ENCODE measurements at places on chromosomes 6 and 20.
A peak's percentile ranks its signal among the peaks of the same experiment; 100 is the strongest.

DNA sequence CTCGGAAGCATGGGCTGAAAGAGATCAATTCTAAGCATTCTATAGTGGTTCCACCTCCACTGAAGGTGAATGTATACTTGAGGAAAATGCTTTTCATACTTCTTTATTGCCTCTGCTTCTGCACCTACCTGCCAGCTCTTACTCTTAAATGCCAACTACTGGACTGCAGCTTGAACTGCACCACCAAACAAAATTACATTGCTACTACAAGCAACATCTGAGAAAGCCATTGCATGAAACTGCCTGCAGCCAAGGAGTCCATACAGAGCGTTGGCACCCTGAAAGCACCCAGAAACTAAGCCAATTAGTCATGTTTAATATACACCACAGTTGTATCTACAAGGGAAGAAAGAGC, 440.9 kb downstream of the BTBD3 start:
- DNase-seq = no peak

GRCh38 chr20:52963131-52963530, 9.0 kb upstream of the TSHZ2 start:
- DNase-seq = no peak

DNA sequence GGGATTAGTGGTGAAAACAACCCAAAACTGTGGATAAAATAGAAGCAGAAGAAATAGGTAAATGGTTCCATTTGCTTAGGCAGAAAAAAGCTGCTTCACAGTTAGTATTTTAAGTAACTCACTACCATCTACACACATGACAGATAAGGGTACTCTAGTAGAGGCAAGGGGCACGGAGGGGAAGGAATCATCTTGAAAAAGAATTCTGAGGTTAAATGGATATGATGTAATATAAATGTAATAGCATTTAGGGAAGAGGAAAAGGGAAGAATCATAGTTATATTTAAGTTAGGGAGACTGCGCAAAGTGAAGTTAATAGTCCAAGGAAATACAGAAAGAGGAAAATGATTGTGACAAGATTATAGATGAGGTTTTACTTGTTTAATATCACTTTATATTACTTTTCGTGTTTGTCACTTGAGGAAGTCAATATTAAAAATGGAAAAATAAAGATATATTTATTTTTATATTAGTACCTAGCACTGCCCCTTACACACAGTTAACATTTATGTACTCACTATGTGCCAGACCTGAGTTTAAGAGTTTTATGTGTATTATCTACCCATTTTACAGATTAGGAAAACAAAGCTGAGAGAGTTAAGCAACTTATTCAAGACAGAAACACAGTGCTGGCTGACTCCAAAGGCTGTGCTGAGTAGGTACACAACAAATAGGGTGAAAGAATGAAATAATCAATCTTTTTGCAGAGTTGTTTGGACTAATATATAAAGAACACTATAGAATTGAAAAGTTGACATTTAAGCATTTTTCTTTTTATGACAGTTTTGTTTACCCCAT, 128.1 kb downstream of the REV3L start:
- no peak for DNase-seq

GRCh38 chr20:32554965-32555289, 30.2 kb downstream of the NOL4L start:
- no peak for DNase-seq

GRCh38 chr6:165605182-165605875, 57.7 kb downstream of the PDE10A start:
- DNase-seq = no peak

GRCh38 chr20:58634521-58635278, 16.4 kb upstream of the STX16 start:
- DNase-seq = no peak

DNA sequence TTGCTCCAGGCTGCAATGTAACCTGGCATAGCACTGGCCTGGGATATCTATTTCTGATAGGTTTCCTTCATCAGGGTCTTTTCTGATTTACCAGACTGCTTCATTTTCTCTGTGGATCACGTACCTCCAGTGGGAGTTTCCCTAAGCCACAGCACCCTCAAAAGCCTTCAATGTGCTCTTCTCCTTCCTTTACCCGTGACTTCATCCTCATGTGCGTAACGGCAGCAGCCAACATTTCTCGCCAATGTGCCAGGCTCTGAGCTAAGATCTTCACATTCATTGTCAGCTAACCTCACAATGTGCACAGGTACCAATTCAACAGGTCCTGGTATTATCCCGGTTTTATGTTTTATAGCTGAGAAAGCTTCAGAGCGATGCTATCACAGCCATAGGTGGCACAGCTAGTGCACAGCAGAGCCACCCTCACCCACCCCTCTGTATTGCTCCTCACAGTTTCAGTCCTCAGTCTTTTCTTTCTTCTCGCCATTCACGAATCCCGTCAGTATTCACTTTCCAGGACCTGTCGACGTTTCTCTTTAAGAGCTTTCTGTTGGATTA, 58.2 kb downstream of the TNFAIP3 start:
- DNase-seq = no peak

- DNase-seq = no peak
Observed at GRCh38 chr6:112466373-112467151, 119.4 kb downstream of the RFPL4B start.

DNA sequence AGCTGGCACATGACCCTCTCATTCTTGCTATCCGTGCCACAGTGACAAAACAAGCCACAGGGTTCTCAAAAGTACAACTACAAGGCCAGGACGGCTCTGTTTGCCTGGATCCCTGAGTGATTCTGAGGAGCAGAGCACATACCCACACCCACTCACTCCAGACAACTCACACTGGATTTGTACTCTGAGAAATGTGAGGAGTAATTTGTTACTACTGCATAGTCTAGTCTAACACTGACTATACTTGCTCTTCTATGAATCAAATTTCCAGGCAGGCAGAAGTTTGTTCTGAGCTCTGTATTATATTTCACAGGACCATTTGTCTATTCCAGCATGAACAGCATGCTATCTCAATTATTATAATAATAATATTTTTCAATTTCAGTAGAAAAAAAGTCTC, 26.7 kb upstream of the SPTLC3 start:
- no peak for DNase-seq

- no peak for DNase-seq
Observed at GRCh38 chr6:3415490-3415889, 41.4 kb downstream of the SLC22A23 start.

DNA sequence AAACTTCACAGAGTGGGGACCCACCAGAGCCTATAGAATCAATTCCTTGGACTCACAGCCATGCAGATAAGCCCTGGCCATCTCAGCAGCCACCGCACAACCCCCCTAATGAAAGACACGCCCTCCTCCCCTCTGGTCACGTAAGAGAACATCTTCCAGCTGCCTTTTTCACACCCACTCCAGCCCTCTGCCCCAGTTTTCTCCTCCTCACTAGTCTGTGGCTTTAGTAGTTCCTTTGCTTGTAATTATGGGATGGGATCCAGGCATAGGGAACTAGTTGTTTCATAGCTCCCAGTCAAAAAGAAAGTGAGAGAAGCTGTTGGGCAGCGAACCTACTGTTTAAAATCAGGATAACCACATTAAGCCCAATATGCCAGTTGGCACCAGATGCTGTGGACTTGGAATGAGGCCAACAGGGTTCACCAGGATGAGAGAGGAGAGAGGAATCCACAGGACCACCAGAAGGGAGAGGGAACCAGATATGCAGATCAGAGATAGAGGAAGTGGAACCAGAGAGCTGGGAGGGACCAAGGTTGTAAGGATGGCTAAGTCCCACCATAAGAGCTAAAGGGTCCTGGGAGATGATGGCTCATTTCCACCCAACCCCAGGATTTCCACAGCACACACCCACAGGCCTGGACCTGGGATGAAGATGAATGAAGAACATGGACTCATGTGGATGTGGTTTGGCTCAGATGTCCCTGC, 9.0 kb upstream of the BTN3A1 start:
- DNase-seq = no peak

- DNase-seq = peak; percentile 35
Observed at GRCh38 chr20:13546497-13547131, 92.1 kb downstream of the TASP1 start.

GRCh38 chr6:30763618-30764489, 19.5 kb upstream of the IER3 start:
- DNase-seq = no peak

DNA sequence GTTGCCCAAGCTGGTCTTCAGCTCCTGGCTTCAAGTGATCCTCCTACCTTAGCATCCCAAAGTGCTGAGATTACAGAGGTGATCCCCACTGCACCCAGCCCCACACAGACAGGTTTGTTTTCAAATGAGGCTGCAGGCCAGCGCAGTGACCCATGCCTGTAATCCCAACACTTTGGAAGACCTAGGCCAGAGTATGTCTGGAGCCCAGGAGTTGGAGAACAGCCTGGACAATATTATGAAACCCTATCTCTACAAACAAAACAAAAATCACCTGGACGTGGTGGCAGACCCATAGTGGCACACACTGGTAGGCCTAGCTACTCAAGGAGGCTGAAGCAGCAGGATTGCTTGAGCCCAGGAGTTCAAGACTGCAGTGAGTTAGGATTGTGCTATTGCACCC, 8.0 kb upstream of the HMGN4 start:
- DNase-seq = no peak

DNA sequence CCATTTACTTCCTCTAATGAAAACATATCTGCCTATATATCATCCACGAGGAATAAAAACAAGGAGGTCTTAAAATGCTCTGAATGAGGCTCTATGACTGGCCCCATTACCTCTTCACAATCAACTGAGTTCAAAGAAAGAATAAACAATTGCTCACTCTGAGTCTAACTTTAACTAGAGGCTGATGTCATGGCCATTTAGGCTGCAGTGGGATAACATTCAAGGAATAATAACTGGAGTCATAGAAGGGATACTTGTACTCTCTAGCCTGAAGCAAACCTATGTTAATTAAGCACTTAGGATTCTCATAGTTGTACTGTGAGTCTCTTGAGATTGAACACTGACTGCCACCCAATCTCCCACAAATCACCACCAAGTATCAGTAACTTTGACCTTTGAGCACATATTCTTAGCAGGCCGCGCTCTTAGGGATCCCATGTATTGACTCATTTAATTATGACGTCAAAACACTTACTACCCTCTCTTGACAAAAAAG, 70.2 kb downstream of the PERP start:
- DNase-seq = no peak

GRCh38 chr20:1711266-1711665, 53.7 kb upstream of the SIRPG start:
- DNase-seq = no peak

- no peak for DNase-seq
Observed at GRCh38 chr6:26059941-26060340, 27.3 kb upstream of the HFE start.

DNA sequence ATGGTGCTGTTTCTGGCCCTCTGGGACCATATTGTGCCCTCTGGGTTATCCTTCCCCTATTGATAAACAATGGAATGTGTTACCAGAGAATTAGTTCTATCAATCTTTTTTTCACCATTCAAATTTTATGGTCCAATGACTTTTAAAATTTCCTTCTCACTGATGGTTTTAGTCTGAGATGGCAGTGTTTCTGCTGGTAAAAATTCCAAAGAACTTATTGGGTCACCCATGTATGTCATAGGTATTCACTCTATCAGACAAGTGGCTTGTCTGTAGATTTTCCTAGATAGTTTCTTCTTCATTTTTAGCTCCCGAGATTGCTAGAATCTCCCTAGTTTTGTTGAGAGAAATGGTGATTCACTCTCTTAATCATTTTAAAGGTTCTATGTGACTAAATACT, 357.2 kb upstream of the RGS17 start:
- no peak for DNase-seq

DNA sequence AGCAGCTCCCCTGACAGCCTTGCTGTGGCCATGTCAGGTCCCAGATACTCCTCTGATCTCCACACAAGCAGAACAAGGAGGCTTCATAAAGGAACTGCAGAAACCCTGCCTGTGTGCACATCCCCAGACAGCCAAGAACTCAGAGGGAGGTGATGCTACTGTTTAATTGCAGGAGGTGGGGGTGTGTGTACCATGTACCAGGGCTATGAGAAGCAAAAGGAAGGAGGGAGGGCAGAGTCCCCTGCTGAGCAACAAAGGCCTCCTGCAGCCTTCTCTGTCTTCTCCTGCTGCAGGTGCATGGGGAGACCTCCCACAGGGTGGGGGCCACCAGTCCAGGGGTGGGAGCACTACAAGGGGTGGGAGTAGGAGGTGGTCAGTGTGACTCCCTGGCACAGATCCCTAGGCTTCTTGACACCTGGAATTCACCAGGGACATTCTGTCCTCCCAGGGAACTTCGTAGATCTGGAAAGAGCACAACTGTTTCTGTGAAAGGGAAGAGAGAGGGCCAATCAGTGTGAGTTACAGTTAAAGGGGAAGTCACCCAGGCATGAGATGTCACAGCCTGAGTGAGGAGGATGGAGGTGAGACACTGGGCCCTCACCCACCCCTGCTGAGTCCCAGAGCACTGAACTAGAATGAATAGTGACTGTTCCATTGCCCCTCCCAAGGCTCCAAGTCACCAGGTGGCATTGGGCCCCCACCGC, 2.8 kb downstream of the CST2 start:
- no peak for DNase-seq

DNA sequence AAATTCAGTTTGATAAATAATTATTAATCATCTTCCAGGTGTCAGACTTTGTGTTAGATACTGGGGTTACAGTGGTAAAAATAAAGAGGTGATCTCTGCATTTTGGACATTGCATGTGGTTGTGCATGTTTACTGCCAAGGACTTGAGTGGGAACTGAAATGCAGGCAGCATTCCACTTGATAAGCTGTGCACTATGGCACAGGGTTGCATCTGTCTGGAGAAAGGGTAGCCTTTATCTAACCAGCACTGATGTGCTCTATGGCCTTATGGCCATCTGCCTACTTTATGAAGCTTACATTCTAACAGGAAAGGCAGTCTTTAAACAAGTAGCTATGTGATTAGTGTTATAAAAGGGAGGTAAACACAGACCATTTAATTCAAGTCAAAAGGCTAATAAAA, 53.0 kb upstream of the MLIP start:
- DNase-seq = no peak

DNA sequence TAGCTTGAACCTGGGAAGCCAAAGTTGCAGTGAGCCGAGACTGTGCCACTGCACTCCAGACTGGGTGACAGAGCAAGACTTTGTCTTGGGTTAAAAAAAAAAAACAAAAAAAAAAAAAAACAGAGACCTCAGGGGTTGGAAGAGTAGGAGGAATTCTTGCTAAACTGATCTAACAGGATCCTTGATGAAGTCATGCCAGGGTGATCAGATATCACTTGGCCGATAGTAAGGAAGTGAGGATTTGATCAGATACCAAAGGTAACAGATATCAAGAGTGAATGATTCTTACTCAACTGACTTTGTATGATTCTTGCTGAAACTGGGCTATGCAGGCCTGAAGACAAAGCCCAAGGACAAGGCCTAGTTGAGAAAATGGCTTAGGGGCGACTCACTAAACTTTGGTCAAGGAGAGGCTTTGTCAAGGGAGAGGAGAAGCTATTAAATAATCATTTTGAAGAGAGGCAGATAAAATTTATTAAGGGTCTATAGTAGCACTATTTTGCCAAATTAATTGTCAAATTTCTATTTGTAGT, 624.7 kb downstream of the UTRN start:
- no peak for DNase-seq

DNA sequence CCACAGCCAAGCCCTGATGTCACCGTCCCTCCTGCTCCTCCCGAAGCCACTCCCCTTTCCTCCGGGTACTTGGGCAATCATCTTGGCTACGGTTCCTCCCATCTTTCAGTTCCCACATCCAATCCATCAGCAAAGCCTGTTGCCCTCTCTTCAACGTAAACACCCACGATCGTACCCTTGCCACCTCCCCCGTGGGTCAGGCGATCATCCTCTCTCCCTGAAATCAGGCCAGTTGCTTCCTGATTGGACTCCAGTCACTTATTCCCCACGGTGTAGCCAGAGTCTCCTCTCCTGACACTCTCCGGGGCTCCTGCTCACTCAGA, 44.5 kb downstream of the SULF2 start:
- DNase-seq = no peak
